Fibroblast of upper back skin (primary cell): ENCODE measurements at places on chromosomes 1 and 21.

GRCh38 chr1:33155877-33156538, 25.8 kb downstream of the TRIM62 start:
- DNase-seq: no peak

GRCh38 chr1:19771350-19771749, 28.4 kb downstream of the TMCO4 start:
- no peak for DNase-seq

GRCh38 chr1:118948846-118949245, 39.3 kb downstream of the TBX15 start:
- DNase-seq: no peak

DNA sequence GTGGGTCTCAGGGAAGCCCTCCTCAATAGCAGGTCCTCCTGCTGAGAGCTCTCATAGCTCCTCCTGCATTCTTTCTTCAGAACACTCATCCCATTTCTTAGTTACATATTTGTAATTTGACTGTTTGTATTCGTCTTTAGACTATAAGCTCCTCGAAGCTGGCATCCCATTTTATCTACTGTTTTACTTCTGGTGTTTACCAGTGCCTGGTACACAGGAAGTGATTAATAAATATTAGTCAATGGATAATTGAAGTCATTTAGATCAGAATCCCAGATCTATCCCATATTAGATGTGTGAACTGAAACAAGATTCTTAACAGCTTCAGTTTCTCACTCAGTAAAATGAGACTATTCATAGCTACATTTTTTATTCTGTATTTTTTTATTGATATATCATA, 88.7 kb downstream of the PLPP3 start:
- no peak for DNase-seq

DNA sequence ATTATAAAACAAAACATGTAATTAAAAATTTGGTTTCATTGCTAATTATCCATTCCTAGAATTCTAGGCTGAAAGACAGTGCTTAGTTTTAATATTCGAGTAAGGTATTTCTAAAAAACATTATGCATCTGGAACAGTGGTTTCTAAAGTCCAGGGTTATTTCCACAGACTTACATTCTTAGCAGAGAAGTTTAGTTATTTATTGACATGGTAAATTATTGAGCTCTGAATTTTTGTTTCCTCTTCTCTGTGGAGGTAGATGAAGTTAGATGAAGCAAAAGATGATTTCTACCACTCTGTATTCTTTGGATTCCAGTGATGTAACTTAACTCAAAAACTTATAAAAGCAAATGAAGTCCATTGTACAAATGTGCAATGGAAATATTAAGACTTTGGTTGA, 709.4 kb downstream of the MRPL39 start:
- DNase-seq: no peak

DNA sequence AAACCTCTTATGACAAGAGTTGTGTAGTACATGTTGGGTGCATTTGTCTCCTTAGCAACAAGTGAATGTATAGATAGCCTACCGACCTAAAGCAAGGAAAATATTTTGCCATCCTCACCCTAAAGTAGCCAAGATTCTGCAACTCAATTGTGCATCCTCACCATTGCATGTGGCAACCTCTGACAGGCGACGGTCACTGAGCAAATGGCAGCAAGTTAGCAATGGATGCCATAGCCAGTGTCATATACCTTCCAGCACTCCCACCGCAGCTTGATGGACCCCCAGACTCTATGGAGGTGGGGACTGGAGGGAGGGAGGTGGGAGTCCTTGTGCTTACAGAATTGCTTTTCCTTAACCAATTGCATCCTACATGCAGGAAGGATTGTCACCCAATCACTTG, 17.0 kb downstream of the PROX1 start:
- DNase-seq: no peak

DNA sequence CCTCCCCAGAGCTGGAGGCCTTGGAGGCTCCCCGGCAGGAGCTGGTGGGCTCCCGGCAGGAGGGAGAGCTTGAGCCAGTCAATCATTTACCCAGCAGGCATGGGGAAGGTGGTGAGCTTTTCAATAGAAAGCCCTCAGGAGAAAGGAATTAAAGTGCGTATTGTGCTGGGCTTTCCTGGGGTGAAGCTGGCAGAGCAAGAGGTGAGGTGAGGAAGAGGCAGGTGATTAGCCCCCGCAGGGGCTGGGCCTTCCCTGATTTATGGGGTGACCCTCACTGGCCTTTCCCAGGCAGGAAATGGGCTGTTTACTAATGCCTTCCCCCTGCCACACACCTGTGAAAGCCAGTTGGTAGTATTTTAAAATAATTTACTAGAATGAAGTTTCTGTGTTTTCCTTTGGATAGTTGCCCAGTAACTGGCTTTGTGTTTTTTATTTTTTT, 25.8 kb downstream of the CLDN14 start:
- DNase-seq: no peak

GRCh38 chr1:8666389-8667167, 150.9 kb downstream of the RERE start:
- no peak for DNase-seq

DNA sequence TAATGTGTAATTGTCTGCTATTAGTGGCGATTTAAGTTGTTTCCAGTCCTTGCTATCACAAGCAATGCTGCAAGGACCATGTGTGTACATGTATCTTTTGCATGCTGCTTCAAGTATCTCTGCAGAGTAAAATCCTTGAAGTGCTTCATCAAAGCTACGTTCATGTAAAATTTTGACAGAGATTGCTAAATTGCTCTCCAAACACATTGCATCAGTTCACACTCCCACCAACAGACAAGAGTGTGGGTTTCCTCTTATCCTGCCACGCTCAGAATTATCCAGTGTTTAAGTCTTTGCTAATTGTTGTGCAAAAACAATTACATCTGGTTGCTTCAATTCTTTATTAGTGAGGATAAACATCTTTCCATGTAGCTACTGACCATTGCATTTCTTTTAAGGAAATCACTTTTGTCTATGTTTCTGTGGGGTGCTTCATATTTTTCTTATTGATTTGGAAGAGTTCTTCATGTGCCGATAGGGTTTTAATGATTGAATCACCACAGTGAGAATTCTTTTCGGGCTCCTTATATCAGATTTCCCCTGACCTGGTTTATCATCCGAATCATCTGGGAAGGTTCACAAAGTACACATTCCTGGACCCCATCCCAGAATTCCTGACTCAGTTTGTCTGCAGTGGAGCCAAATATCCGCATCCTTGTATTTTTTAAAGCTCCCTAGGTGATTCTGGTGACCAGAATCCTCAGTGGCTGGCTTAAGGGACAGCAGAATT, 56.3 kb upstream of the GALNT2 start:
- DNase-seq: peak; percentile 31
